ENCODE measurements at places on chromosomes 11 and 22.

- DNase-seq = no peak
Measured at GRCh38 chr22:47553436-47553835, 791.0 kb downstream of the TBC1D22A start.

- no peak for DNase-seq
Measured at GRCh38 chr11:13346470-13346869, 68.9 kb downstream of the BMAL1 start.

DNA sequence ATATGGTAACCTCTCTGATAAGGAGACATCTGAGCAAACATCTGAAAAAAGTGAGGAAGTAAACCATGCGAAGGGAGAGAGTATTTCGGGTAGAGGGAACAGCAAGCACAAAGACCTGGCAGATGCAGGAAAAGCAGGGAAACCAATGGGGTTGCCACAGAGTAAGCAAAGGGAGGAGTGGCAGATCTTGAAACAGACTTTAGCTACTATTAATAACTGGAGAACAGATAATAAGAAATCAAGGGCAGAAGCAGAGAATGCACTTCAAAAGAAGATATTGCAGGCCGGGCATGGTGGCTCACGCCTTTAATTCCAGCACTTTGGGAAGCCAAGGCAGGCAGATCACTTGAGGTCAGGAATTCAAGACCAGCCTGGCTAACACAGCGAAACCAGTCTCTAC is 18.1 kb downstream of the MRTFA start:
- no peak for DNase-seq

GRCh38 chr22:19619144-19620009 is 94.9 kb upstream of the SEPTIN5 start:
- DNase-seq = peak; percentile 24

DNA sequence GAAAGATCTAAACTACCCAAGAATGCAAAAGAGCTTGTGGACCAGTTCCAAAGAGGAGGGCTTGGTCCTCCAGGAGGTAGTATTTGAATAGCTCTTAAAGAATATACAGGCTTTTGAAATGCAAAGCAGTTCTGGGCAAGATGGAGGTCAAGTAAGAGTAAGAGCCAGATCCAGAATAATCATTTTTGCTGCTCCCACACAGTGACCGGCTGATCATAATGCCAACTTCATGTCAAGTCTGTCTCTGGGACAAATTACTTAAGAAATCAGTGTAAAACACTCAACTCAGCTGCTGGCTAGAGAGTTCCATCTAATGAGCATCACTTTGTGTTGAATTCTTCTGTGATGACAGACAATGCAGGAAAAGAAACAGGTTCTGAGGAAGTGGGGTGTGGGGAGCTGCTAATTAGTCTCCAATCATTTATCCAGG is 250.9 kb upstream of the NARS2 start:
- no peak for DNase-seq

GRCh38 chr11:6260207-6260726 is 629 bp downstream of the CCKBR start:
- DNase-seq = no peak

DNA sequence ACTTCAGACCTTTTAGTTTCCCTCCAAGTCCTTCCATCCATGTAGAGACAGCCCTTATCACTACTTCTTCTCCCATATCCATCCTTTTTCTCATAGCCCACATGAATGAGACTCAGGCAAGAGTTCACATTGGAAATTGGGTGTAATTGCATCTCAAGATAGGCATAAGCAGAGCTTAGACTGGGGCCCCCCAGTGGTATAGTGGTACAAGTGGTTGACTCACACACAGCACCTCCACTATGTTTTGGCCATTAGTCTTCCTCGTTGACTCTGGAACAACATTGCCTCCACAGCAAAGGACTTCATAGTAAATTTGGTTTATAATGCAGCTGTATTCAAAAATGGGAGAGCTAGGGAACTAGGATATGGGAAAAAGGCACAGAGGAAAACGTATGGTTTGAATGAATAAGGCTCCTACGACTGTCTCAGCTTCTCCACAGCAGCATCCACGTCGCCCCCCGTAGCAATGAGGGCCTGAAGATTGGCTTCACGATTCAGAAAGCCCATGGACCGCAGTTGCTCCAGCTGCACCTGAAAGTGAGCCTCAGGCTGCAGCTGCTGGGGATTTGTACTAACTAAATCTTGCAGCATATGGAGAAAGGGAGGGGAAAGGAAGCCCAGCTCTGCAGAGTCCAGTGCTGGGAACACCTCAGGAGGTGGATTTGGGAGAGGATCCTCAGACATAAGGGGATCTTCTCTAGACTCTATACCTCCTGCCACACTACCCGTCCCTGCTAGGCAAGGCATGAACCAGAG is 2.4 kb downstream of the UBQLN3 start:
- DNase-seq = no peak

DNA sequence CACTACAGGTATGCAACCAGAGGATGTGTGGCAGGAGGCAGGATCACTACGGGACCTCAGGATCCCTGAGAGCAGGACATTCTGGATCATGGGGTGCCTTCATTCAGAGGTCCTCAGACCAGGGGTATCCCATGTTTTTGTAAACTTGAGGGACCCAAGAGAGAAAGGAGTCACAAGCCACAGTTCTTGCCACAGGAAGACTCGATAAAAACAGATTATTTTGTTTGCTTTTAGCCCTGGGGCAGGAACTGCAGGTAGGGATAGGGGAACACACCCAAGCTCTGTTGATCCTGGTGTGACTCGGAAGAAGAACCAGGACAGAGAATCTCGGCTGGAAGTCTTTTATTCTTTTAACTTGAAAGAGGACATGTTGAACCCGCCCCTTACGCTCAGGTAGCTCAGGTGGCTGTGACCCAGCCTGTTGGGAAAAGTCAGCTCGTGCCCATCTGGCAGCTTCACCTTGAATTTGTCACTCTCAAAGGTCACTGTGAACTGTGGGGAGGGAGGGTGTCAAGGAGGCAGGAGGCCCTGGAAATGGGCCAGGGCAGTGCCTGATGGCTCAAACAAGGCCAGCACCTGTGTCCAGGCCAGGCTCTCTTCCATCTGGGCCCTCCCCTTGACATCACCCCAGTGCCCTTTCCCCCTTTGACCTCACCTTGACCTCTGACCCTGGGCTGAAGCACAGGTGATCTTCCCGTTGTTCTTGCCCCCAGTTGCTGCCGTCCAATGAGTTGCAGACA is 9.8 kb downstream of the LGALS2 start:
- no peak for DNase-seq

- DNase-seq = no peak
Measured at GRCh38 chr22:38248280-38248679, 24.5 kb downstream of the TMEM184B start.

DNA sequence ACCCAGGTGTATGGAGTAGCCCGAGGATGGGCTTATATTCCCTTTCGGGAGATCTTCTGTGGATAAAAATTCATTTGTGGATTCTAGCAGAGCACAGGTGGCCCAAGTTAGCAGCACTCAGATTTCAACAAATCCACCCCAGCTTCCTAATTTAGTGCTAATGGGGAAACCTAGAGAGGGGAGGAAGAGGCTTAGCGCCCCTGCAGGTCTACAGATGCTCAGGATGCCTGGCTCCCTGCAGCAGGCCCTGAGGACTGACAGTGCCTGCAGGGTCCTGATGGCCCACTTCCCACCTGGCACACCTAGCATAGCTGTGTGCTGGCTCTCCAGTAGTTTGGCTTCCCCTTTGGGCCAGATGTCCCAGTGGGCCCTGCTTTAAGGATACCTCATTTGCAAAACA is 6.5 kb downstream of the DGAT2 start:
- no peak for DNase-seq

DNA sequence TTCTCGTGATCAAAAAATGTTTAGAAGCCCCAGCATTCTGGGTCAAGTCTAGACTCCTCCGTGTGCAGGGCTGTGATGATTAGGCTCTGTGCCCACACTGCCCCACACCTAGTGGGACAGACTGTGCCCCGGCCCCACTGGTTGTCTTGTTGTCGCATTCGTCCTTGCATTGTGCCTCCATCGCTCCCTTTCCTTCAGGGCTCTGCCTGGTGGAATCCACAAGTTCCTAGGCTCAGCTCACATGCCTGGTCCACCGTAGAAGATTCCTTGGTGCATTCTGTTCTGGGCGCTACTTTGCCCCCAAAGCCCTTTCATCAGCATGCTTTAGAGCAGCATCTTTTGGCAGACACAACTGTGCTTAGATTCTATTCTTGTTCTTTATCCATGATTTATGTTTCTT is 23.5 kb upstream of the THY1 start:
- DNase-seq = no peak

GRCh38 chr11:39732001-39732400 is 1727.5 kb downstream of the LRRC4C start:
- DNase-seq = no peak

GRCh38 chr11:64148226-64148916 is 17.5 kb downstream of the MACROD1 start:
- peak; percentile 84 for DNase-seq

GRCh38 chr22:24867323-24868022 is 61.5 kb downstream of the SGSM1 start:
- DNase-seq = peak; percentile 10

GRCh38 chr11:81913793-81914192 is 819.9 kb downstream of the FAM181B start:
- DNase-seq = no peak

GRCh38 chr22:47125603-47126002 is 363.2 kb downstream of the TBC1D22A start:
- DNase-seq = no peak

DNA sequence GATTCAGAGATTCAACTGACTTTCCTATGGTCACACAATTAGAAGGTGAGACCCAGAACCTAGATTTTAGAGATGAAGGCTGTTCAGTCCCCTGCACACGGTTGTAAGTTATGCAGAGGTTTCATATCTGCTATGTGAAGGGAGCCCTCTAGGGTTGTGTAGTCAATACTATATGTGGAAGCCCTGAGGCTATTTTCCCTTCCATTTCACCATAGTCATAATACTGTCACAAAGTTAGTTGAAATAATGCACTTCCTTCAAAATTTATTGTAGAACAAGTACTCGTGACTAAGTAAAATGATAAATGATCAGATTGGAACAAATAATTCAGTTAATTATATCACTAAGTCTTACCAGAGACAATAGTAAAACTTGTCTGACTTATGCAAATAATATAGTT is 48.8 kb downstream of the ENDOD1 start:
- peak; percentile 58 for DNase-seq

DNA sequence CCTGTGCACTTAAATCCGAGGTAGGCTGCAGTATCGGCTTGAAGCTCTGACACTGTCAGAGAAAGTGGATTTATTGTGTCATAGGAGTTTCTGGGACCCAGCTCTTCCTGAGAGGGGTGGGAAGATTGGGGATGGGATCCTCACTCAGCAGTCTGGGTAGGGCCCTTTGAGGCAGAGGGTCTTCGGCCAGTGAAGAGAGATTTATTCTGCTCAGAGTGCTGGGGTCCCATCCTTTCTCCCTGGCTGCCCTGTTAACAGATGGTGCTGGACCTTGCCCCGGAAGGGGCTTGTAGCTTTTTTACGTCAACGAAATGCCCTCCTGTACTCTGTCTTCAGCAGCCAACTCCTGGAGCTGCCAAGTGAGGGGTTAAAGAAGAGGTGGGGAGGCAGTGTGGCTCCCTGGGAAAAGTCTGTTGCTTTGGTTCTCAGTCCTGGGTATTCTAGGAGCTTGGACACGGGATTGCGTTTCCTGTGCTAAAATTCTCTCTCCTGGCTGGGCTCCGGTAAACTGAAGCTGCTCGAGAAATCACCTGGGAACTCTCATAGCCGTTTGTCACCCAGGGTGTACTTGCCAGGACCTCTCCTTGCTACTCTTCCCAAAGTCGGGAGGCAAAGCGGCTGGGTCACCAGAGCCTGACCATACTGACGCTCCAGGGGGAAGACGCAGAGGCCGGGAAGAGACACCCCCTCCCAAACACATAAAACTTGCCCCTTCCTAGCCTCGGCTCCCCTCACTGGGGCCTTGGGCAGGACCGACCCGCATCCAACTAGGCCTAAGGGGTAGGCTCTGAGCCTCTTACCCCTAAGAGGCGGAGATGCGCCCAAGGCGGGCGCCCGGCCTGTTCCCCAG is 806 bp upstream of the SMDT1 start:
- DNase-seq = peak; percentile 29

- peak; percentile 24 for DNase-seq
Measured at GRCh38 chr11:10454878-10455631, at the start of gene AMPD3. Gene AMPD3 (plus strand): TSS chr11:10455264. CDS start chr11:10461520, 6,256 bp downstream.

DNA sequence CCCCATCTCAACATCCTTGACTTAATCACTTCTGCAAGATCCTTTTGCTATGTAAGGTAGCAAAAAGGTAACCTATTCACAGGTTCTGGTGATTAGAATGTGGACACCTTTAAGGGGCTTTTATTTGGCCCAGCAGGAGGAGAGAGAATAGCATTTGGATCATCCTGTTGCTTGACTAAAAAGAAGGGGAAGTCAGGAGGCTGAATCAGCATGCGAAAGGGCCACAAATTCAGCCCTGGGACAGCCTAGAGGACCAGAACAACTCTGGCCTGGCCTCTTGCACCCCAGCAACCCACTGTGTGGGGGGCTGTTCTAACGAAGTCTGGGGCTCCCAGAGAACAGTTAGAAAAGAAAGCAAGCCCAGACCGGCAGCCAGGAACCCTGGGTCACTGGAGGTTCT is 3.2 kb upstream of the HMOX1 start:
- DNase-seq = no peak

GRCh38 chr11:14549891-14550290 is 29.7 kb upstream of the PSMA1 start:
- DNase-seq = no peak

DNA sequence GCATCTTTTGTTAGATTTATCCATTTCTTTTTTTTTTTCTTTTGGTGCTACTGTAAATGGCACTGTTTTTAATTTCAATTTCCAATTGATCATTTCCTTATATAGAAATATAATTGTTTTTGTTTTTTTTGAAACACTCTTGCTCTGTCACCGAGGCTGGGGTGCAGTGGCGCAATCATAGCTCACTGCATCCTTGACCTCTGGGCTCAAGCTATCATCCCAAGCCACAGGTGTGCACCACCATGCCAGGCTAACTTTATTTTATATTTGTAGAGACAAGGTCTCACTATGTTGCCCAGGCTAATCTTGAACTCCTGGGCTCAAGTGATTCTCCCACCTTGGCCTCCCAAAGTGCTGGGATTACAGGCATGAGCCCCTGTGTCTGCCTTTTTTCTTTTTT is 16.4 kb downstream of the FRMD8 start:
- no peak for DNase-seq

DNA sequence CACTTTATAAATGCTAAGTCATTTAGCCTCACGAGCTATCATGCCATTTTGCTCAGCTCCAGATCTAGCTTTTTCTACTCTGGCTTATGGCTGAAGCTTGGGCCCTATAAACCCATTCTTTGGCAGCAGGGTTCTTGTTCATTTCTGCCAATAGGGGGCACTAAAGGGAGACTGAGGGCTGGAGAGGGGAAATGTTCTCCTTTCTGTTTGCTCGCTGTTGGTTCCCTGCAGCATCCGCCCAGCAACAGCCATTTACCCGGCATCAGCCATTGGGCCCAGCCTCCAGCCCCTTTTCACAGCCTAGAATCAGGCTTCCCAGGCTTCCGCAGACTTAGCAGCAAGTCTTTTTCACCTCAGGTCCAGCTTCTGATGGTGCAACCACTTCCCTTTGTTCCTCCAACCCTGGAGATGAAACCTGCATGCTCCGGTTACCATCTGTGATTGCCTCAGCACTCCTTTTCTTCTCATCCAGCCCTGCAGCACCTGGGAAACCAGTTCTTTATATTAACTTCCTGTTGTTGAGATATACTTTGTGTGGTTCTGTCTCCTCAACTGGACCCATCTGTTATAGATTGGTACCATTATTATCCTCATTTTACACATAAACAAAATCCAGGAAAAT is 4.2 kb upstream of the ME3 start:
- DNase-seq = peak; percentile 50

Measured in dermis blood vessel endothelial cell (primary cell).